ENCODE measurements at places on chromosomes 3 and 15.

- no peak for DNase-seq
These were observed 140.4 kb downstream of the SNRPN start for GRCh38 chr15:25095179-25095578.

GRCh38 chr3:27483117-27484014 lies 818 bp downstream of the SLC4A7 start:
- no peak for DNase-seq

GRCh38 chr15:94240480-94240879 lies 9.1 kb downstream of the MCTP2 start:
- no peak for DNase-seq

GRCh38 chr3:68703066-68703465 lies 229.3 kb downstream of the TAFA4 start:
- DNase-seq: no peak

- no peak for DNase-seq
These were observed 8.9 kb downstream of the DNAAF4 start for GRCh38 chr15:55499151-55499550.

- no peak for DNase-seq
These were observed 104.9 kb upstream of the SPATA12 start for GRCh38 chr3:56955492-56956111.

- DNase-seq: no peak
These were observed 37.7 kb downstream of the PLD1 start for GRCh38 chr3:171772427-171773056.

GRCh38 chr15:64558460-64559179 lies 98.2 kb downstream of the ZNF609 start:
- DNase-seq: no peak

DNA sequence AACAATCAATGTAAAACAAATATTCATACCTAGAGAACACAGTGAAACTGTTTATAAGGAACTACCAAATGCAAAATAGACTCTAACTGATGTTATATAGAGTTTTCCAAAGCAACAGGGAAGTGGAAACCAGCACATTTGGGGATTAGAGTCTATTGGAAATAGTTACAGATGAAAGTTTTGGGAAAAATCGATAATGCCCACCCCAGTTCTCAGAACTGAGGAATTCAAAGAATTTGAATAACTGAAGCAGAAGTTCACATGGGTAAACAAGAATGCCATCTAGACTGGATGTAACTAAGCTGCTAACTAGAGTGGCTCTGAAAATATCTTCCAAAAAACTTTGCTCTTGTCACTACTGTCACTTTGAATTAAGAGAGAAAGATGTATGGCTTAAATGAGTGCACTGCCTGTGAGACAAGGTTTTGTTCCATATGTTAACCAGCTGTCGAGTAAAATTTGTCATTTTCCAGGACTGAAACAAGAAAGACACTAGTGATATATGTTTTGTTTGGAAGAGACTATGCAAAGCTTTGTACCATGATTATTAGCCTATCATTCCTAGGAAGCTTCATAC lies 9.2 kb upstream of the DENND4A start:
- no peak for DNase-seq

DNA sequence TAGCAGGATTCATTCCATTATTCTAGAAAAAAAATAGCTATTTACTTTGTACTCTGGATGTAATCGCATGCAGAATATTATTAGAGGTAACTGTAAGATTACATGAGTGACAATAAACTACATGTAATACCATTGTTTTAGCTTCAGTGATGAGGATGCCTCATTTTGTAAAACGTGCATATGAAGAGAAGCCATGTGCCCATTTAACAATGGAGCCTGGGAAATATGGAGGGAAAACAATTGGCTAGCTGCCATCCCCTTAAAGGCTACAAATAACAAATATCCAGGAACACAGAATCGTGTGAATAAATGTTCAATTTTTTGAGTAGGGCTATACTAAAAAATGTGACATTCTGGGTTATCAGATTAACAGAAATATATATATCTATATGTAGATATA lies 151.1 kb downstream of the SAMMSON start:
- no peak for DNase-seq

- DNase-seq: no peak
These were observed 2.4 kb downstream of the HTD2 start for GRCh38 chr3:58308728-58309127.

GRCh38 chr3:156702367-156702766 lies 28.0 kb downstream of the TIPARP start:
- no peak for DNase-seq

DNA sequence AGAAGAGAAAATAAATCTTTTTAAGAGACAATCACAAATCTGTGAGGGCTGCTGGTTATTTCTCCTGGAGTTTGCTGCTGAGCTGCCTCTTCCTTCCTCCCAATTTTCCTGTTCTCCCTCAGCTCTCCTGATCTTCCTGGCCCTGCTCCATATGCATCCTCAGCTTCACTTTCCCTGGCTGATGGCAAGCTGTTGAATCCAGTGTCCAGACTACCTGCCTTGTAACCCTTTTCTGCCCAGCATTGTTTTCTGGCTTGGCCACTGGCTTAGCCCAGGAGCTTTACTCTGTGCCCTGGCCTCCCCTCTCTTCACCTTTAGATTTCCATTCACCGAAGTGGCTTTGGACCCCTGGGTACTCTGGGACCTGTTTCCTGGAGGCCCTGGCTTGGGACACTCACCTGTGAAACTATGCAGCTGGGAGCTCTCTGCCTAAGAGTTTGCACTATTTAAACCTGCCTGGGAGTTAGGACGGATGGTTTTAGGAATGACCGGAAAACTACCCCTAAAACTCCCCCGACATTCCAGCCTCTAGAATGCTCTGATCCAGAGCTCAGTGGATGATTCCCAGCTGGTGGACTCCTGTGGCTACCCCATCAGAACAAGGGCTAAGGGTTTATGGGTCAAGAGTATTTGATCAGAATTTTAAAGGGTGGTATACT lies 90.0 kb downstream of the RBPMS2 start:
- DNase-seq: no peak

- DNase-seq: no peak
These were observed 36.9 kb downstream of the PLS1 start for GRCh38 chr3:142633073-142633472.

- no peak for DNase-seq
These were observed 25.9 kb downstream of the SCN5A start for GRCh38 chr3:38623539-38623938.

DNA sequence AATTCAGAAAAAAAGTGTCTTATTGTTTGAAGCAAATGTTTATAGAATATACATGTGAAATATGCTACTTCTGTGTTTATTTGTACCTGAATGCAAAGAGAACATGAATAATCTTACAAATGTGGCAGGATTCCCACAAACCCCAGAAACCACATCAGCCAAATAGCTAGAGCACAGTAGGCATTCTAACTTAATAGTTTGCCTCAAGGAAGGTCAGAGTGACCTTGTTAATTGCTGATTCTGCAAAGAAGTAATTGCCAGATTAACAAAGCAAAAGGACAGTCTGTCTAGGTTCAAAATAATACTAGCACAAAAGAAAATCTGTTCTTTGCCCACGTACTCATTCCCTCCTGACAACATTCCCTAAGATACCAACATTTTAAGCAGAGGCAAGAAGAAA lies 604.0 kb downstream of the PYDC2 start:
- no peak for DNase-seq

DNA sequence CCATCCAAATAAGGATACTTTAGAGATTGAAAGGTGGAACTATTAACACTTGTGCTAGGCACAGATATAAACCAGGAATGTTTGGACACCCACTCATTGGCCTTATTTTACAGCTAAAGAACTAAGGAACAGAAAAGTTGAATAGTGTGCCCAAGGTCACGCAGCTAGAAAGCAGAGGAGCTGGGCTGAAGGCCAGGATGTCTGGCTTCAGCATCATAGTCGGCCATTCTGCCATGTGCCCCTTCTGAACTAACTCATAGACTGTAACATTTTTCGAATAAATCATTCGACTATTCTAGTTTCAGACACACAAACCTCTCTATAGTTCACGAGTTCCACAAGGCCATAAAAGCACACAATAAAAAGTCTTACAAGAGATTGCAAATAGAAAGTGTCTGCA lies 71.1 kb downstream of the SUMF1 start:
- DNase-seq: no peak

DNA sequence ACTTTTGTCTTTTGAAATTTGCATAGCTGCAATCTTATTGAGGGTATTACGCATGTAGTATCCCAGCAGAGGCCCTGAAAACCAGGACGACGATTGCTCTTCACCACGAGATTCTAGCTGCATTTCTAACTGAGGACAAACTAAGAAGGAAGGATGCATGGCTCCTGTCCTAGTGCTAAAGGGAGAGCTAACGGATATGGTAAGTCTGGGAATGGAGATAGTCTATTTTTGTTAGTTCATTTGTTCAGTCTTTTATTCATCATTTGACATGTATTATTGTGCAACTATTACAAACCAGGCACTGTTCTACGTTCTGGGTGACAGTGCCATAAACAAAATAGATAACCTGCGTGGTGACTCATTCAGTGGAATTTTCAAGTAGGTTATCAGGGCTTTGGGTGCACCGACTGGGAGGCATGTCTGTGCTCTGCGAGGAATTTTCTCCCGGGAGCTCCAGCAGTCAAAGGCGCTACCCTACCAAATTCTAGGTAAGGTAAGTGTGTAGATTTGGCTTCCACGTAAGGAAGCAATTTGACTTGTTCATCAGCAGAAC lies 51.9 kb upstream of the ETV5 start:
- DNase-seq: no peak

GRCh38 chr3:50584391-50584790 lies 15.1 kb downstream of the HEMK1 start:
- no peak for DNase-seq

DNA sequence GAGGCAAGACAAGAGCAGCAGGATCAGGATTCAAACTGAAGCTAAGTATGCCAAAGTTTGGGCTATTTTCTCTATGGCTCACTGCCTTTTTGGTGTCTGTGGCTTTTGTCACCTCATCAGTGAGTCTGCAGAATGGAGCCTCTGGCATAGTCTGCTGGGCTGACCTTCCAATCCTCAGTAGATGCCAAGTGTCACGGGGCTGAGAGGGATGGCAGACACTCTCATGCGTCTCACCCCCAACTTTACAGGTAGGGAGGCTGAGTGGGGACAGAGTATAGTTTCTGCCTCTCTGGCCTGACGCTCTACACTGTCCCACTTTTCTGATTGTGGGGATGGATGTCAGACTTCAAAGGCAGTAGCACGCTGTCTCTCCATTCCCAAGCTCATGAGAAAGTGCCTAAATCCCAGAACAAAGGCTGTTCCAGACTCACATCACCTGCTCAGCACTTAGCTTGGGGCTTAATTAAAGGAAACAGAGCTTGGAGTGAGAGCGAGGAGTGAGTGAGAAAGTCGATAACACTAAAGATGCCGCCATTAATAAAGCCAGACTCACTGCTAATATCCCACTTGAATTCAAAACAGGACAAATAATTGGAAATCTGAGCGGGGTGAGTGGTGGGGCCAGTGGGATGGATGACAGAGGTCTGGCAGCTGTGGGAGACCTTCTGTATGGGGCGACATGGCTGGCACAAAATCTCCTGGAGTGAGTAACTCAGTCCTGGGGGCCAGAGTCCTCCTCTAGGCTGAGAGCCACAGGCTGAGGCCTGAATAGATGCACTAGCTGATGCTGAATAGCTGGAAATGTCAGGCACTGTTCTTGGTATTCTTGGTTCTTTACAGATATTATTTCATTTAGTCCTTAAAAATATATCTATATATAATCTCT lies 78.4 kb upstream of the MRPS22 start:
- DNase-seq: no peak

GRCh38 chr15:100248236-100248635 lies 93.5 kb downstream of the ADAMTS17 start:
- DNase-seq: no peak

- DNase-seq: no peak
These were observed 96.6 kb downstream of the EFL1 start for GRCh38 chr15:82165948-82166376.

GRCh38 chr3:56107157-56107556 lies 361.1 kb downstream of the ERC2 start:
- DNase-seq: no peak

Measured in stimulated activated CD8-positive, alpha-beta memory T cell treated with anti-CD3 and anti-CD28 coated beads, Interleukin-7, amount 100 ng/mL, for 1 hour (primary cell).